ENCODE measurements at places on chromosomes 12 and 14.
A peak's percentile ranks its signal among the peaks of the same experiment; 100 is the strongest.

DNA sequence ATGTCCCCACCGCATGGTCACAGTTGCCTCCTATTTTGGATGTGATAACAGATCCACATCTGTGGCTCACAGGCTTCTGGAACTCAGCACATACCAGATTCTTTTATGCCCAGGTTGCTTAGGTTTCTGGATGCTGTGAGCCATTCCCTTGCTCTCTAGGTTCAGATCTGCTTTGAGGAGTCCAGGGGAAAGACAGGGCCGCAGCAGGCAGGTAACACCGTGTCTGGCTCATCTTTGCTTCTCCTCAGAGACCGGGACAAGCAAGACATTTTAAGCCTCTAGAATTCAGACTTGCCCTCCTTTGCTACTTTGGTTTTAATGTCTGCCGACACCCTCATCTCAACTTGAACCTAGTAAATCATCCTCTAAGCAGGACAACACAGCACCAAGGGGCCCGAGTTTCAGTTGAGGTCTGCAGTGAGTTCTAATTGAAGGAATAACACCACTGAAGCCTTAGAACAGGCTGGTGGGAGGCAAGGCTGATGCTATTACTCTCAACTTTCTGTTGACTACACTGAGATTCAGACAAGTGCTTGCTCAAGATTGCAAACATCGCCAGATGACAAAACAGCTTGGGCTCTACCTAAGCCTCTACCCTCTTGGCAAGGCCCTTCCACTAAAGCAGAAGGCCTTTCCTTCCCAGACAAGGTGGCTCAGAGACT, 55.3 kb downstream of the MDM2 start:
- DNase-seq, result no peak

- no peak for DNase-seq
These were observed 56.2 kb downstream of the ACTN1 start for GRCh38 chr14:68922886-68923285.

DNA sequence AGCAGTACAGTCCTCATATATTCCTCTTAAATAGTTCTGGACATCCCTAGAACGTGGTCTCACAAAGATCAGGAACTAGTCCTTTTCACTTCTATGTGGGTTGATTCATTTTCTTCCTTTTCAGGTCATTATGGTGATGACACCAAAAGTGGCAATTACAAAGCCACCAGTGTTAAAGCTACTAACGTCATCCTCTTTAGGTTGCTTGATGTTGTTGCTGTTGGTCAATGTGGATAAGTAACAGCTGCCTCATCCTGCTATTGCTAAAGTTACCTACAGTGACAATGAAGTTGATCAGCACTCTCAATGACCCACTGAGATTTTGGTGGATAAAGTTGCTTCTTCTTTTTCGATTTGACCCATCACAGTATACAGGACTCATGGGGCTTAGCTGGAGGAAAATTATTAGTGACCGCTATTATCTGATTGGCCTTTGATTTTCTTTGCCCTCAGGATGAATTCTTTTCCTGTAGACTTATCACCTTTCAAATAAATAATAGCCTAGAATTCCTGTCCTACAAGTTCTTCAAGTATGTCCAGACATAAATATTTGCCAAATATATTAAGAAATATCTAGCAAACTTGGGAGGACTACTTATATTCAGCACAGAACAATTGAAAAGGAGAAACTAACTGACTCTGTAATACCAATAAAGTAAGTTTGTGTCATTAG, 54.0 kb upstream of the ATP2B1 start:
- DNase-seq, result peak; percentile 41

DNA sequence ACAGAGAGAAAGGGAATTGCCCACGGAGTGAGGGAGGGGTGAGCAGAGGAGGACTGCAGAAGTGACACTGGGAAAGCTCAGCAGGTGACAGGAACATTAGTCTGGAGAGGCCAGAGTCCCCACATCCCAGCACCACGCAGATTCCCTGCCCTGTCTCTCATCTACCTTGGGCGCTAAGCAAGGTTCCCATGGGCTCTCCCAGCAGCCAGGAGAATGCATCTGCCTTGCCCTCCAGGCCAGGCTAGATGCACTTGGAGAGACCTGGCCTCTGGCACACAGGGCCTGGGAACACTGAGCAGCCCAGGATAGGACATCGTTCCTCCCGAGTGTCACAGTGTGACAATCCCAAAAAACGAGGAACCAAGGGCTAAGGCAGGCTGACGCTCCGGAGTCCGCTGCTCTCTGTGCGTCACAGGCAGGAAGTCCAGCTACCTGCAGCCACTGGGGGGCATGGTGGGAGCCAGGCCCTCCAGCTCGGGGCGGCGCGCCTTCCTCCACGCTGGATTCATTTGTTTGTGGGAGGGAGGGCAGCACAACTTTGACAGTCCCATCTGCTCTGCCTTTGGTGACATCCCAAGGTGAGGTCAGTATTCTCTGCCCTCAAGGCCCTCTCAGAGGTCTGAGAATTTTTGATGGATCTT, 5.4 kb upstream of the NGB start:
- no peak for DNase-seq

DNA sequence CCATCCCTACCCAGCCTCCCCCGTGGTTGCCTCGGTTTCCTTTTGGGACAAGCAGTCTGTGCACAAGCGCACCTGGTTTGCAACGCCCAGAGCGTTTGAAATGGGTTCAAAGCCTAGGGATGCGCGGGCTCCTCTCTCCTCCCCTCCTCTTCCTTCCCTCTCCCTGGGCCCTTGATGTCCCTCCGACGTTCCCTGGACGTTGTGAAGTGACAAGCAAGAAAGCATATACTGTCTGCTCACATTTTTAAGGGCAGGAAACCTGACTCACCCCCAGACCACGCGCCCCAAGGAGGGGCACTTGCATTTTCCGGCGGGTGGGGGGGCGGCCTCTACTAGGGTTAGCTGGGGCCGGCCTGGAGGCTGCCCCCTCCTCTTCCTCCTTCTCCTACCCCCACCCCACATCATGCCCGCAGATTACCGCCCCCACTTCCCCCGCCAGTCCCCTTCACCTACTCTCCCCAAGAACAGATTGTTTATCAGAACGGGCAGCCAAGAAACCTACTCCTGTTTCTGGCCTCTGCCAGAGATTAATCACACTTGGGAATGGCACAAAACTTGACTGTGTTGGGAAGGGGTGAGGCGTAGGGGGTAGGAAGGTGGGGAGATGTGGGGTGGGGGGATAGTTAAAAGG, 9.5 kb upstream of the IRF2BPL start:
- DNase-seq, result peak; percentile 30

- DNase-seq, result no peak
These were observed 51.9 kb upstream of the SMCO2 start for GRCh38 chr12:27394676-27395075.

- no peak for DNase-seq
These were observed 21.3 kb downstream of the DTX1 start for GRCh38 chr12:113077859-113078255.

DNA sequence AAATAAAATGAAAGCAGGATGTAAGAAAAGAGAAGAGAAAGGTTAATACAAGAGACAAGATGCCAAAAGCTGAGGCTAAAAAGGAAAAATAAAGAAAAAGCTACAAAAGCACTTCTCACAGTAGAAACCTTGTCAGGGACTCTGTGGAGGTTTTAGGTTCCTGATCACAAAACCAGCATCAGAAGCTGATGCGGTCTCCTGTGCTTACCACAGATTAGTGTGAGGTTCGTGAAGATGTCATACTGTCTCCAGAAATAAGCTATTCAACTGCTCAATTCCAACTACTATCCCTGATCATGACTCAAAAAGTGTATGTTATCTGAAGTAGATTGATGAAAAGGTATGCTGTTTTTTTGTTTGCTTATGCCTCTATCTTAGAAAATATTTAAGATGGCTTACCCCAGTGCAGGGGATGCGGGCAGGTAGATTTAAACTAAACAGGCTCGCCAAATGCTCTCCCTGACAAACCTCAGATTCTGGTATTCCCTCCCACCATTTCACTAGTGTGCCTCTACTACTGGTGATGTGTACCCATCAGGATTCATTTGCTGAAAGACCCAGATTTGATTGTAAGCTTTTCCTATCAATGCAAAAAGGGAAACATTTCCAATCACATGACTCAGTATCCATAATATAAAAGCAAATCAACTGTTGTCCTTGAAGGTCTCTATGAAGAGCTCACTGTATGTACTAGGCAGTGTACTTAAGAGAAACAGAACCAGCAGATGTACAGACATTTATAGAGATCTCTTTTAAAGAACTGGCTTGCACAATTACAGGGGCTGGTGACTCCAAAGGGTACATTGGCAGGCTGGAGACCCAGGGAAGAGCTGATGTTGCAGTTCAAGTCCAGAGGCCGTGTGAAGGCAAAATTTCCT, 169.5 kb upstream of the FOXN3 start:
- peak; percentile 17 for DNase-seq

DNA sequence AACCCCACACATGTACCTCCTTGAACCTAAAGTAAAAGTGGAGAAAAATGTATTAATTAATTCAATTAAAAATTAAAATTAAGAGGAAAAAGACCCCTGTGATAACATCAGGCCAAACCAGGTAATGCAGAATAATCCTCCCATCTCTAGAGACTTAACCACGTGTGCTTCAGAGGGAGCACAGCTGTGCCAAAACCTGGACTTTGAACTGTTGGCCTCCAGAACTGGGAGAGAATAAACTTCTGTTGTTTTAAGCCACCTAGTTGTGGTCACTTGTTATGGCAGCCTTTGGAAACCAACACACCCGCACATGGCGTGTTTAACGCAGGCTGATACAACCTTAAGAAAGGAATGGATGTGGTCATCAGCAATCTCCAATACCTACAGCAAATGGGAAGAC, 23.8 kb downstream of the OAS2 start:
- DNase-seq, result no peak
